ENCODE measurements at places on chromosomes 7 and 10. TPM values are rescaled to one million over a fixed set of nuclear protein-coding genes. Genes with fewer than 3 reads are reported as not detected.
A peak's percentile ranks its signal among the peaks of the same experiment; 100 is the strongest.

The GIMAP4 gene
- not detected for total RNA-seq

GRCh38 chr7:42456756-42457276 is 219.8 kb upstream of the GLI3 start:
- DNase-seq = peak; percentile 25

DNA sequence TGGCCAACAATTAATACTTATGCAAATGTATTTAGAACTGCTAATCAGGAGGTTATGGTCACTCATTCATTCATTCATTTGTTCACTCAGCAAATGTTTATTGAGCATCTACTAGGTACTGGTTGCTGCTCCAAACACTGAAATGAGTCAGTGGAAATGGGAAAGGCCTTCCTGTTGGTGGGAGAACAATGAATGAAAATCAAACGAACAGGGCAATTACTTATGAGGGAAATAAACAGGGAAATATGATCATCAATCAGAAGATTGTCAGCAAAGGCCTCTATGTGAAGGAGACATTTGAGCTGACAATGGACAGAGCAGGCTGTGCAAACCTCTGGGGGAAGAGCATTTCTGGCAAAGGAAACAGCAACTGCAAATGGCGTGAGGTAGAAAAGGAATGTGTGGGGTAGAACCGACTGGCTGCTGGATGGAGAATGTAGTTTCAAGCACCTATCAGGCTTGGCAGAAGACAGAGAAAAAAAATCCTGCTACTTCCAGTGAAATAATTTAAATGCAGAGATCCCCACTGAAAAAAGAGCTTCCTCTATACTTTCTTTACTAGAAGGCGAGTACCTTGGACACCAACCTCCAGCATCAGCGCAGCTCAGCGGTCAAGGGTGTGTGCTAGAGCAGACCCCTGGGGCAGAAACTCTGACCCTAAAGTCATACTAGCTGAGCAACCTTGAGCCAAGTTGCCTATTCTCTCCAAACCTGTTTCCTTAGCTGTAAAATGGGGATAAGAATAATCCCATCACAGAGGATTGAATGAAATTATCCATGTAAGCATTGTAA is 108.8 kb upstream of the EEPD1 start:
- DNase-seq = no peak

The CHRM2 gene
- 0.06 TPM for total RNA-seq

DNA sequence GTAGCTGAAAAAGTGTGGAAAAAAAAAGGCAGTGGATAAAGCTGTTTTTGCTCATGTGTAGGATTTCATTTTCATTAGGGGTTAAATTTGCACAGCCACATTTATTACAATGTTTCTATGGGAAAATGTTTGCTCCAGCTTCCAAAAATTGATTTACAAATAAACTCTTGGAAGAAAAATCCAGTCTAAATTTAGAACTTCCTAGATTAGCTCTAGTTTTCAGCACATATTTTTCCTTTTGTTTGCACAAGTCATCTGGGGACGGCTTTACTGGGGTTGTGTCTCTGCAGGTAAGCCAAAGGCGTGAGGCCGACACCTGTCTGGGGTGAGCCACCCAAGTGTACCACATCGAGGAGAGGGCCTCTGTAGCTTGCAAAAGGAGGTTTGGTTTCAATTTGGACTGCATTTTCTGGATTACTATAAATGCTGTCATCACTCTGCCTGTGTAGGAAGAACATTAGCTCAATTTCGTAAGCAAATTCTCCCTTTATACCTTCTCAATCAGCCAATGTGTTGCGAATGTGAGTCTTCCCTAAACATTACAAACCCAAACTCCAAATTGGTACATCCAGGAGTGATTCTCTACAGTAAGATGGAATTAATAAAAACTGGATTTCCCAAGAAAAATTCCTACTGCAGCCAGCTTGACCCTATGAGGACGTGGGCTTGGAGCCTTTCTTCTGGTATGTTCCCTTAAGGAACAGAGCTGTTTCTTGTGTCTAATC is 89.5 kb upstream of the ZNF438 start:
- DNase-seq = no peak

The IFIT1 gene
- 17.3 TPM for total RNA-seq

GRCh38 chr7:30169579-30169978 is 34.8 kb downstream of the MTURN start:
- peak; percentile 86 for DNase-seq

The GNAI1 gene
- total RNA-seq = 25.7 TPM

GRCh38 chr10:58241346-58241745 is 26.3 kb downstream of the IPMK start:
- DNase-seq = no peak

GRCh38 chr7:157619753-157620525 is 283.1 kb downstream of the DNAJB6 start:
- no peak for DNase-seq

The TBC1D12 gene
- 8.1 TPM for total RNA-seq

DNA sequence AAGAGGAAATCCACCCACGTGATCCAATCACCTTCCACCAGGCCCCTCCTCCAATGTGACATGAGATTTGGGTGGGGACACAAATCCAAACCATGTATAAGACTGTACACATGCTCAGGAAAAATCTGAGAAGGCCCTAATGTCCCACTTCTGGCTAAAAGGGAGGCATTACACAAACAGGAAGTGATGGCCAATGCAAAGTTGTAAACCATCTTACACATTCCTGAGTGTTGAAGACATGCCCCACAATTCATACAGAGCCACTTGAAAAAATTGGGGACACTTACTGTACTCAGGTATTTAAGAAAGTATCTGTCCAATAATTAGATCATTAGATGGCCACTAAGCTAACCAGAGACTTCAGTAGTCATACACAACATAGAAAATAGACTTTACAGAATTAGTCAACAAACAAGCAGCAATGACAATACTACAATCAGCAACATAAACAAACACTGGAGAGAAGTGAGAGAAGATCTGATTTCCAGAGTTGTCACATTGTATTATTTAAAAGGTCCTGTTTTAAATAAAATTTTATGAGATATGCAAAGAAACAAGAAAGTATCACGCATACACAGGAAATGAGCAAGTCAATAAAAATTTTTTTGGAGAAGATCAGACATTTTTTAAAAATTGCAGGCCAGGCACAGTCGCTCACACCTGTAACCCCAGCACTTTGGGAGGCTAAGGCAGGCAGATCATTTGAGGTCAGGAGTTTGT is 143.3 kb downstream of the DGKI start:
- DNase-seq = no peak

DNA sequence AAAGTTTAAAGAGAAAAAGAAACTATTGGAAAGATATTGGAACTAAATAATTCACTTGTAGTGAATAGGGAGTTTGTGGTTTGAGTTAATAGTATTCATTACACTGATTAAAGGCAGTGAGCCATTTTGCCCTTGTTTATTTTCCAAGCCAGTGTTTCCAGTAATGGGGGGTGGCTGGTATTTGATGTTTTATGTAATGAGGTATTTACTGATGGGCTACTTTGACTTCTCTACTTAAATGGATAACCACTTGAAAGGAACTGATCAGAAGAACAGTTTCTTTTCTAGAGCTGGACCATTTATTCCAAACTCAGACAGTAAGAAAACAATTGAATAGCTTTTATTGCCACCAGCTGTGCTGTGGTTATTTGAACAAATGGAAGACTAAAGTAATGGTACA is 227.0 kb upstream of the HDAC9 start:
- DNase-seq = no peak

- no peak for DNase-seq
Measured at GRCh38 chr7:51982653-51983052, 666.0 kb upstream of the COBL start.

The PNLIPRP1 gene
- total RNA-seq = not detected

GRCh38 chr7:152553671-152554317 is 118.0 kb upstream of the KMT2C start:
- DNase-seq = no peak

- DNase-seq = peak; percentile 26
Measured at GRCh38 chr7:85135977-85136376, 50.9 kb downstream of the SEMA3D start.

DNA sequence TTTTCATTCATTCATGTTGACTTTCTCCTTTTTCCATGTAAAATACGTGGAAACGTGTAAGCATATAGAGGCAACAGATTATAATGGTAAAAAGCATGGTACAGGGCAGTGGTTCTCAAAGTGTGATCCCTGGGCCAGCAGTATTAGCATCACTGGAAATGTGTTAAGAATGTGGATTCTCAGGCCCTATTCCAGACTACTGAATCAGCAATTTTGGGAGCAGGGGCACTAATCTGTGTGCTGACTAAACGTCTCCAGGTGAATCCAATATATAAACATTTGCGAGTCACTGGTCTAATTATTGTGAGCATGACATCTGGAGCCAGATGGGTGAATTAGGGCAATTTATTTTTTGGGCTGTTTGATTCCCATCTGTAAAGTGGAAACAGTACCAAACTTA is 5.1 kb upstream of the GPR158 start:
- DNase-seq = no peak

The ZP3 gene
- 2.0 TPM for total RNA-seq

The GIMAP2 gene
- 5.5 TPM for total RNA-seq

The CH25H gene
- total RNA-seq = not detected

GRCh38 chr10:100339236-100339635 is 7.8 kb upstream of the SCD start:
- DNase-seq = no peak

- peak; percentile 75 for DNase-seq
Measured at GRCh38 chr10:110460111-110460809, 37.4 kb upstream of the DUSP5 start.

DNA sequence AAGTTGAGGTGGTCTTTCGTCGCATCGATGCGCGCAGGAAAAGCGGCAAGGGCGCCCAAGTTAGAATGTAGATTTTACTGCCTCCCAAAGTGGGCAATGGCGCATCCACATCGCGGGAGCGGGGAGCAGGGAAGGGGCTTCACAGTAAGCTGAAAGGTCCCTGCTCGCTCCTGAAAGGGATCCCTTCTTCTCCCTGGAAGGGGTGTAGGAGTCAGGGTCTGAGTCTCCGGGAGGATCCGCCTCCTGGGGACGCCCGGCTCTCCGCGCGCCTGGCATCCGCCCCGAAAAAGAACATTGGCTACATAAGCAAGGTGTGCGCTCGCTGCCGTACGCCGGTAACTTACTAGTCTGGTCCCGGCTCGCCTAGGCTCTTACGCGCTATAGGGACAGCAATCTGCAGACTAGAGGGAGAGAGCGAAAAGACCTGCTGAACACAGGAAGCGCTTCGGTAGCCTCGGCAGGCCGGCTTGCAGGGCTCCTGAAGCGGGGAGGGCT is 804 bp downstream of the UNC5B start:
- peak; percentile 67 for DNase-seq

- DNase-seq = no peak
Measured at GRCh38 chr7:22124941-22125340, 179.2 kb upstream of the CDCA7L start.

DNA sequence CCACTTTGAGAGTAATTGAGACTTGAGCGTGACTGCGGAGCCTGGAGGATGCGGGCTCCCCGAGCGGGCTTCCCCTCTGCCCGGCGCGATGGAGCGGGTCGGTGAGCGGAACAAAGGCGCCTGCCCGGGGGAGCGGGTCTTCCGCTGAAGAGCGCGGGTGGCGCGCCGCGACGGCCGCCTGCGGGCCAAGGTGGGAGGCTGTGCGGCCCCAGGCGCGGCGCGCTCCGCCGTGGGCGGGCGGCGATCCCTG is at the start of gene GALNT17:
TSS of gene GALNT17 (plus strand) at position 18 of the 250 bp plus-strand sequence.
- no peak for DNase-seq

- no peak for DNase-seq
Measured at GRCh38 chr10:97416565-97416964, 9.4 kb upstream of the PGAM1 start.

The GATA3 gene
- 1.4 TPM for total RNA-seq

The SND1 gene
- total RNA-seq = 229 TPM

DNA sequence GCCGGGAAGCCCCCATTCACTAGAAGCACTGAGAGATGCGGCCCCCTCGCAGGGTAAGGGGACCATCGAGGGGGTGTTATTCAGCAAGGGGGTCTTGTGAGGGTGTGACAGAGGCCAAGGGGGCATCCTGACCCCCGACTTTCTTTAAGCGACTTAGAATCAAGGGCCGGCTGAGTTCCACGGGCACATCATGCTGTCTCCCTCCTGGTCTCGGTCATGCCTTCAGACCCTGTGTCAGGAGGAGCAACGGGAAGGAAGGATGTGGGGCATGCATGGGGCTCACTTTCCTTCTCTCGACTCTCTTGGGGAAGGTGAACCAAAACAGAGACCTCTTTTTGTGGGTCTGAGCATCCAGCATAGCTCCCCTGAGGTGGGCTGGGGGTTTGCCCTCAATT is 2.5 kb downstream of the ACSL5 start:
- DNase-seq = peak; percentile 33

The ASAH2 gene
- total RNA-seq = 0.46 TPM

- DNase-seq = peak; percentile 12
Measured at GRCh38 chr10:70191972-70192305, 21.6 kb upstream of the SAR1A start.

DNA sequence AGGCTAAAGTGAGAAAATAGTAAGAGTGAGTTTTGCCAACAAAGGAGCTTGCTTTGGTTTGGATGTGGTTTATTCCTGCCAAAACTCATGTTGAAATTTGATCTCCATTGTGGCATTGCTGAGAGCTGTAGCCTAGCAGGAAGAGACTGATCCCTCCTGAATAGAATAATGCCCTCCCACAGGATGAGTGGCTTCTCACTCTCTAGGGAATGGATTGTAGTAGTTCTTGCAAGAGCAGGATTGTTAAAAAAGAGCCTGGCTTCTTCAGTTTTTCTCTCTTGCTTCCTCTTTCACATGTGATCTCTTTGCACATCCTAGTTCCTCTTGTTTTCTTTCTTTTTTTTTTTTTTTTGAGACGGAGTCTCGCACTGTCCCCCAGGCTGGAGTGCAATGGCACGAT is 34.4 kb downstream of the ASAH2 start:
- peak; percentile 10 for DNase-seq

GRCh38 chr7:36796850-36797536 is 72.7 kb upstream of the AOAH start:
- no peak for DNase-seq

- no peak for DNase-seq
Measured at GRCh38 chr10:30463944-30464451, 30.0 kb downstream of the MAP3K8 start.

The CYP26C1 gene
- not detected for total RNA-seq

The WIPF3 gene
- total RNA-seq = not detected

GRCh38 chr10:21972584-21972983 is 30.9 kb downstream of the DNAJC1 start:
- DNase-seq = no peak

- DNase-seq = no peak
Measured at GRCh38 chr10:100007231-100008141, 2.3 kb downstream of the DNMBP start.

The HABP2 gene
- total RNA-seq = not detected

DNA sequence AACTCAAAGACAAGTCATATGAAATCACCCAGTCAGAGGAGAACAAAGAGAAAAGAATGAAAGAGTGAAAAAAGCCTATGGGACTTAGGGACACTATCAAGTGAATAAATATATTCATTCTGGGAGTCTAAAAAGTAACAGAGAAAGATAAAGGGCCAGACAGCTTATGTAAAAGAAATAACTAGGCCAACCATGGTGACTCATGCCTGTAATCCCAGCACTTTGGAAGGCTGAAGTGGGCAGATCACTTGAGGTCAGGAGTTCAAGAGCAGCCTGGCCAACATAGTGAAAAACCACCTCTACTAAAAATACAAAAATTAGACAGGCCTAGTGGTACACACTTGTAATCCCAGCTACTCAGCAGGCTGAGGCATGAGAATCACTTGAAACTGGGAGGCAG is 154.7 kb upstream of the TMEM106B start:
- DNase-seq = no peak

Measured in Daoy (cell line).